Activated CD4-positive, alpha-beta T cell treated with anti-CD3 and anti-CD28 coated beads, Interleukin-2, amount 50 U/mL, for 1 hour (primary cell): ENCODE measurements at places on chromosomes 5 and 9.

DNA sequence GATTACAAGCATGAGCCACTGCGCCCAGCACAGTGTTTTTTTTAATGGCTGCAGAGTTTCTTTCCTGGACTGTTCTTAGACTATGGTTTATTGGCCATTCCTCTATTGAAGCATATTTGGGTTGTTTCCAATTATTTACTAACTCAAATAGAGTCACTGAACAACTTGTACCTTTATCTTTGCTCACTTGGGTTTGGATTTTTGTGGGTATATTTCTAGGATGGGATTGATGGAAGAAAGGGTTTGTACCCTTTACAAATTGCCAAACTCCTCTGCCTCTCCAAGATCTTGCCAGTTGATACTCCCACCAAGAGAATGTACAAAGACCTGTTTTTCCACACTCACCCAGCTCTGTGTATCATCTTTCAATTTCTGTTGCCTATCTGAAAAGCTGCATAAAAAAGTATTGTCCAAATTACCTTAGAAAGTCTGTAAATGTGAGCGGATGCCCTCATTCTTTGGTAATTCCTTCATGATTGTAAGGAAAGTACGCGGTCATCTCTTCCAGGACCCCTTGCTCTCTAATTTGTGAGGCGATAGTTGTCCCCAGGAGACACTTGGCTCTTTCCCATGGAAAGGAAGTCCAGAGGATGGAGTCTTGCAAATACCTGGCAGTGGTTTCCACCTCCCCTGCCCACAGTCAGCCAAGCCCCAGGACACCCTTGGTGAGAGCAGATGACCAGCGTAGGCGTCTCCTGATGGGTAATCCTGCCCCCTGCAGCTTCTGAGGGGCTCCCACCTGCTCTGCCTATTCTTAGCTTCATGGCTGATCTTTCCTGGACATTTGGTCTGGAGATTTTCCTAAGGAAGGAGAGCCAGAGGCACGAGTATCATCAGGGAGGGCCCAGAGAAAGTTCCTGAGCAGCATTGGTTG is 33.0 kb downstream of the ARHGEF37 start:
- no peak for DNase-seq

DNA sequence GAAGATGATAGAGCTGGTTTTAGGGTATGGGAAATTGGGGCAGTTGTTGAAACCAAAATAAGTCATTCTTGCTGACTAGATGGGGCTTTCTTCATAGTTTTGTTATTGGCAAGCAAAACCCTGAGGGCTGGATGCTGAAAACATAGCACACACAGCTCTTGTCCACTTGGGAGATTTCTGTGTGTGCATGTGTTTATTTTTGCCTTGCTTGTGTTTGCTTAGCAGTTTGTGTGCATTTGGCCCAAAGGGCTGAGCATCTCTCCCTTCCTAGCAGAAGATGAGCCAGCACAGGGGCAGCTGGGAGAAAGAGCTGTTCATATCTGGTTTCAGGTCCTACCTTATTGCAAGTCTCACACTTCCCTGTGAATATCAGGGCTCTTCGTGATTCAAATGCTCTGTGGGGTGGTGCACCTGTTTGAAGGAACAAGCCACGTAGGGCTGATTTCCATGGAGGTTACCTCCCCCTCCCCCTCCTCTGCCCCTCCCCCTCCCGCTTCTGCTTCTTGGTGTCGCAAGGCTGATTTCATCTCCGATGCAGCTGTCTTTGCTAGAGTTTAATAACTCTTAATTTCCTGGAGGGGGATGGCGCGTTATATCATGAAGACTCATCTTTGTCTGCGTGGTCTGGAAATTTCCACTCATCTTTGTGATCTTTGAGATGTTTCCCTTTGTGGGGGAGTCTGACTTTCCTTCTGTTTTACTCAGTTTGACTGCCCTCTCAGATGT is 296.5 kb downstream of the ARHGAP26 start:
- no peak for DNase-seq

GRCh38 chr5:36570301-36571095 is 35.9 kb upstream of the SLC1A3 start:
- DNase-seq: no peak

- peak; percentile 12 for DNase-seq
Observed at GRCh38 chr9:109440797-109441287, 57.3 kb downstream of the PTPN3 start.

- DNase-seq: no peak
Observed at GRCh38 chr9:34689512-34689911, 1.6 kb downstream of the CCL19 start.

- DNase-seq: no peak
Observed at GRCh38 chr9:36940881-36941280, 93.2 kb downstream of the PAX5 start.

DNA sequence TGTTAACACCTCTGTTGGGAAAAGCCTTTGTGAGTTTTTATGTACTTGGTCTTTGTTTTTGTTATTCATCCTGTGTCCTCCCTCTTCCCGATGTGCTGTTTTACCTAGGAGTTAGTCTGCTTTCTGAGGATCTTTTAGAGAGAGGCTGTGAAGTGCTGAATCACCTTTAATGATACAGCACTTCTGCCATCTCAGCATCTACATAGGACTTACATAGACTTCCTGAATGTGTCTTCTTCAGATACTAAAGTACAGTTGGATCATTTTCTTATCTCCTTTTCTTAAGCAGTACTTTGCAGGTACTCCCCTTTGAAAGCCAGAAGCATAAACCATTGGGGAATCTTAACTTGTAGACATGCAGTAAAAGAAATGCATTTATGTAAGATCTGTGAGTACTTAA is 31.5 kb downstream of the OTULIN start:
- no peak for DNase-seq

DNA sequence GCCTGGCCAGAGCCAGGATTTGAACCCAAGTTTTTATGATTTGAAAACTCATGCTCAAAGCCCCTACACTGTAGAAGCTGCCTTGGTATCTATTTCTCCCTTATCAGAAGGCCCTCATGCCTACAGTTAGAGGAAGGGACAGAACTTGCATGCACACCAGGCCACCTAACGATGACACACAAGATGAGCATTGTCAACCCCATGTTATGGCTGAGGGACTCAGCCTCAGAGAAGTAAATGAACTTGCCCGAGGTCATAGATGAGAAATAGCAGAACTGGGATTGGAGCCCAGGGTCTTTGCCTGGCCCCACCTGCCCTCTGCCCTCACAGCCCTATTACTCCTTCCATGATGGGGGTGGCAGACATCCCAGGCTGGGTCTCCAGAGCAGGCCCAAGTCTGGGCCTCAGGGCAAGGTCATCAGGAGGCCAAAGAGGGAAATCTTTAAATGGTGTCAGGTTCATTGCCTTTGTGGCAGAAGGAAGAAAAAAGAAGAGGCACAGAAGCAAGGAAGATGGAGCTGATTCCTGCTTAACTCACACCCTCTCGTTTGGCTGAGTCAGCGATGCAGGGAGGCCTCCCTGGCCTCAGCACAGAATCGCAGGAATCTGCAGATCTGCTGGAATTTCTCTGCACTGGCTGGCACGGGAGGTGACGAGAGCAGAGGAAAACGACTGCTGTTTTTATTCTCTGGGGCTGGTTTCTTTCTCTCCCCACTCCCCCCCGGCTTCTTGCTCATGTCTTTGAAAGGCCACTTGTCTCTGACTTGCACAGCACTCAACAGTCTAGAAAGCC is 20.6 kb upstream of the CRB2 start:
- no peak for DNase-seq

DNA sequence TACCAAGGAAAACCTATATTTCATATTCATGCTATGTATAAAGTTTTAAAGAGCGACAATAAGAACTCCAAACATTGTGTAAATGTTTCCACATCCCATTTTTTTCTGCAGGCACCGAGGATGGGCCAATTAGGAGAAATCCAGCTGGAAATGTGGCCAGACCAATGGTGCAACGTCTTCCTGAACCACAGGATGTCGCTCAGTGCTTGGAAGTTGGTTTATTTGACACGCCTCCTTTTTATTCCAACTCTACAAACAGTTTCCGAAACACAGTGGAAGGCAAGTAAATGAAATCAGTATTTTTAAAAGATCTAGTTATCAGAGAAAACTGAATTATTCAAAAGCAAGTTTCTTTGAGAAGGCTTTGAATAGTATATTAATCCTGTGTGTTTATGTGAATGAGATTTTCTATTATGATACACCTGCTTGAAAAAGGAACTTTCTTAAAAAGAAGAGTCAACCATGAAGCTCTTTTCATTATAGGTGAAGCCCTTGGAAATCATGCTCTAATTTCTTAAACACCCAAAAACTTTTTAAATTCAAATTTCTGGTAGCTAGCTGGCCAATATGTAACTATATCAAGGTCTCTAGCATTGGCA is 9.1 kb downstream of the TYRP1 start:
- DNase-seq: no peak

- DNase-seq: no peak
Observed at GRCh38 chr9:96115836-96116235, 186.1 kb downstream of the HSD17B3 start.

- no peak for DNase-seq
Observed at GRCh38 chr5:139178935-139179334, 19.2 kb downstream of the SIL1 start.

GRCh38 chr5:2015961-2016360 is 133.2 kb upstream of the IRX4 start:
- DNase-seq: no peak

GRCh38 chr9:108258640-108259039 is 597.1 kb downstream of the ACTL7B start:
- no peak for DNase-seq

- no peak for DNase-seq
Observed at GRCh38 chr5:2381070-2381469, 370.4 kb downstream of the IRX2 start.

GRCh38 chr9:15711931-15712330 is 159.1 kb downstream of the CCDC171 start:
- no peak for DNase-seq

DNA sequence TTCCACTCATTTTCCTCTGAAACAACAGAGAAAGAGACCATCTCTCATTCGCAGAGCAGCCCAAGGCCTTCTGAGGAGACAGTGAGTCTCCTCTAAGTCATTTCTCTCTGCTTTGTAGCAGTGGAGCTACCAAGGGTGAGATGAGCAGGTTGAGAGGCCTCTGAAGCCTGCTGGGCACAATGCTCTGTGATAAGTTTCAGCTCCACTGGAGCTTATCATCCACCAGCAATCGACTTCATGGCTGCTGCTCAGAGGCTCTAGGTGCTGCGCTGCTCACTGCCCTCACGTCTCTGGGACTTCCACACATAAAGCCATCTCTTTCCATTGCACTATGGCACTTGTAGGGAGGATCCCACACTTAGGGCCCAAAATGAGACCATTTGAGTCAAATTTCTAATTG is 96.3 kb downstream of the CMYA5 start:
- no peak for DNase-seq

- DNase-seq: no peak
Observed at GRCh38 chr5:10220248-10220647, 29.4 kb downstream of the ATPSCKMT start.

DNA sequence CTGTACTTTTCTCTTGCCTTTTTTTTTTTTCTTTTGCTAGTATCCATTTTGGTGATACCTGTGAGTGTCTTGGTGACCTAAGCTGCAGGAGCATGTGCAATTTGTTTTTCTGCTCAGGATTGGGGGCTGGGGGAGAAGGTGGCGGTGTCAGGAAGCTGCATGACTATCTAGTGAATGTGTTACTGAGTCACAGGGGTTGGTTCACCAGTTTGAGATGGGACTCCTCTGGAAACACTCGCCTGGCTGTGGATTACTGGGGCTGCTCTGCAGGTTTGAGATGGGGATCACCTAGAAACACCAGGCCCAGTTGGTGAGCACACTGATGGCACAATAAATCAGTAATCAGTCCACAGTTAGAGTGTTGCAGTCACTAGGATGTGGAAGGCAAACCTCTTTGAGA is 447.9 kb downstream of the SPATA31D1 start:
- no peak for DNase-seq

GRCh38 chr5:143233031-143233430 is 170.5 kb downstream of the NR3C1 start:
- DNase-seq: no peak

- DNase-seq: no peak
Observed at GRCh38 chr5:36529142-36529541, 77.3 kb upstream of the SLC1A3 start.

DNA sequence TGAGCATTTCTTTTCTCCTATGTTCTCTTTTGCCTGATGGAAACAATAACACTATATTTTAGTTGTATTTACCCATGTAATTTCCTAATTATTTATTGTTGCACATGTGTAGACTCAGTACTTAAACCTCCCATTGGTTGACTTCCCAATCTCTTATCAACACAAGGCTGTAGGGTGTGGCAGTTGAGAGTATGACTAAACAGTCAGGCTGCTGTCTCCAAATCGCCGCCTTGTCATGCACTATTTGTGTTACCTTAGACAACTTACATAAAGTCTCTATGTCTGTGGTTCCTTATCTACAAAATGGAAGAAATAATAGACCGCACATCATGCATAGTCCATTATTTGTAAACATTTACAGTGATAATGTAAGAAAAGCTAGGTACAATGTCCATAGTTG is 68.9 kb upstream of the EFNA5 start:
- no peak for DNase-seq

DNA sequence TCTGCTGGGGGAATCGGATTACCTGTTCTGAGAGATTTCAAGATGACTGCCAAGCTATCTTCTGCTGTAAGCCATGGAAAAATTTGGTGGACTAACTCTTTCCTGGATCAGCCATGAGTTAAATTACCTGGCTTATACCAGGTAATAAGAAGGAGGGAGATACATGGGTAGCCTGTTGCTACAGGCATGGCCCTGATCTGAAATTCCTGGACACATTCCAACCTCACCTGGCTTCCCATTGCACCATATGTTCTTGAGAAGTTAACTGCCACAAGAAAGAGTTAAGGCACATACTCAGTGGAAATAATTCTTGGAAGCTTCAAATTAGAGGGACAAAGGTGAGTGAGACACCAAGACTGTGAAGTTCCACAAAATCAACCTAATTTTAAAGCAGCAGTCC is 371.3 kb downstream of the ACTL7B start:
- no peak for DNase-seq

DNA sequence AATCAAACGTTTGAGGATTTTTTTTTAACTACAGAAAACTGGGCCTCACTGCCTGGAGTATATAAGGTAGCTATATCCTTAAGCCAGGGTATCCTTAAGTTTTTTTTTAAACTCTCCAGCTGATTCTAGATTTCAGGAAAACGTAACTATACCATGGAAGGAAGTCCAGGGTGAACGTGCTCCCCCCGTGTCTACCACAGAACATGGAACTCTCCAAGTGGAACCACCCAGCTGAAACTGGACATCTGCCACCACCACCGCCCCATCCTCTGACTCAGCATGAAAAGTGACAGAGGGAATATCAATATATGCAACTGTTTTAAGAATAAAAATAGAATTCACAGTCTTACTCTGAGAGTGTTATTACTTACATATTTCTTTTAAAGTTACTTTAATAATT is 61.3 kb downstream of the DROSHA start:
- no peak for DNase-seq

GRCh38 chr9:121954477-121955140 is 138.5 kb downstream of the TTLL11 start:
- DNase-seq: no peak
